Tibial artery (tissue), 4 donors: ENCODE measurements at places on chromosomes 1 and 21.

GRCh38 chr1:52216907-52217458, 75.1 kb downstream of the ZFYVE9 start:
- no peak for DNase-seq

GRCh38 chr21:20004367-20004766, 993.8 kb upstream of the NCAM2 start:
- DNase-seq = no peak

GRCh38 chr1:17907999-17908398, 152.9 kb downstream of the ACTL8 start:
- no peak for DNase-seq

- no peak for DNase-seq
Measured at GRCh38 chr1:235946571-235946981, 79.9 kb upstream of the LYST start.

DNA sequence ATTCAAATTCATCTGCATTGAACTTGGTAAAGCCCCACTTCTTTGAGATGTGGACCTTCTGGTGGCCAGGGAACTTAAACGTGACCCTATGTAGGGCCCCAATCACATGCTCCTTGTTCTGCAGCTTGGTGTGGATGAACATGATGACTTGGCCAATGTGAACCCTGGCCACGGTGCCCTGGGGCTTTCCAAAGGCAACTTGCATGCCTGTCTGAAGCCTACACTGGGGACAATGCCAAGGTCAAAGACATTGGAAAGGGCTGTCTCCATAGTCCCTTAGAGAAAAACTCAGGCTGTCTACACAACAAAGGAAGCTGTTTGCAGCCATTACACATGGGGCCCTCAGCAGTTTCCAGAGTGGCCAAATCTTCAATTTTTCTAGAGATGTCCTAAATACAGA, 8.9 kb upstream of the VPS13D start:
- DNase-seq = no peak

DNA sequence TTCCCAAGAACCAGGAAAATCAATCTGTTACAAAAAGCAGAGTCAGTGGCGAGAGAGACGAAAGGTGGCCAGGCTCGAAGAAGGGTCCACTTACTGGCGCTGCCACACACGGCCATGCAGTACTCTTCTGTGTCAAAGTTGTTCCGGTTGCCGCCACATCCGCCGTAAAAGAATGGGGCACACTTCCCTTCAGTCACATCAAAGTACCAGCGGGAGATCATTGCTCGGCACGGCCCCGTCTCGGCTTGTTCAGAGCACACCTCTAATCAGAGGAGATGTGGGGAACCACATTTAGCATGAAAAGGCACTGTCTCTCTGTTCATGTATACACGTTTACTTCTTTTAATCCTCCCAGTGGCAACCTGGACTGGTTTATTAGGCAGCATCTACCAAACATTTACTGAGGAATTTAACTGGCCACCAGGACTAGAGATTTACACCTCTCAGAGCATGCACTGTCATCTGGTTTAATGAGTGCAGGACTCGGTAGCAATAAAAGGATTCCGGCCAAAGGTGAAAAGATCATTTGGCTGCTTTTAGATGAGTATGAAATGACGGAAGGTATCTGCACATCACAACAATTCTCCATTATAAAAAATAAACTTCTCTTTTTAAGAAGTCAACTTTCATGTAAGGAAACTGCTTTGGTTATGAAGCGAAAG, 170.5 kb downstream of the APP start:
- no peak for DNase-seq

- DNase-seq = peak; percentile 90
Measured at GRCh38 chr1:205248793-205249601, 21.3 kb downstream of the TMCC2 start.

- no peak for DNase-seq
Measured at GRCh38 chr21:39251326-39251725, 62.1 kb downstream of the BRWD1 start.

GRCh38 chr1:55585402-55585792, 370.2 kb upstream of the USP24 start:
- no peak for DNase-seq

GRCh38 chr1:116546354-116546977, 24.4 kb downstream of the CD58 start:
- no peak for DNase-seq

GRCh38 chr1:111448482-111448917, 556 bp downstream of the WDR77 start:
- DNase-seq = no peak

GRCh38 chr1:76940571-76941335, 73.5 kb downstream of the ST6GALNAC5 start:
- DNase-seq = no peak

- DNase-seq = no peak
Measured at GRCh38 chr1:14615549-14616218, 17.2 kb downstream of the KAZN start.

DNA sequence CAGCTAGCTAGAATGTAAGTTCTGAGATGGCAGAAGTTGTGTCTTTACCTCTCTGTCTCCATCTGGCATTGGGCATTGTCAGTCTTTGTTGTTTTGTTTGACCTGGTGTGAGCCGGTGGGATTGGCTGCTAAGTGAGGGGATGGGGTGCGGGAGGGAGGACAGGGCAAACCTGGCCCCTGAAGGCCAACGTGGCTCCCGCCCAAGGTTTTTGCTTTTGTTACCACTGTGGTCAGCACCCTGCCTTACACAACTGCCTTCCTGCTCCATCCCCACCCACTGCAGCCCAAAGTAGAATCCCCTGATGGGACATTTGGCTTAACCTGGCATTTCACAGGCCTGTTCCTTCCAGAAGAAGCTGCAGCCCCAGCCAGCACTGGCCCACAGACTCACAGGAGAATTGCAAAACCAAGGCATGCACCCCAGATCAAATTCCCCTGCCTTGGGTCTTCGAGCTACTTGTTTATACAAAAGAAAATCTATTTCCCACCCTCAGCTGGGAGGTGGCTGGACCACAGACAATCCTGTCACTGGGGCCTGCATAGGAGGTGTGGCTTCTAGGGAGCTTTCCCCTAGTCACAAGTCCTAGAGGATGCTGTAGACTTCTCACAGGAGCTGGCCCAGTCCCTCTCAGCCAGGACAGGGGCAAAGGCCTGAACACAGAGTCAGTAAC, 147.5 kb downstream of the TRABD2B start:
- DNase-seq = peak; percentile 76

DNA sequence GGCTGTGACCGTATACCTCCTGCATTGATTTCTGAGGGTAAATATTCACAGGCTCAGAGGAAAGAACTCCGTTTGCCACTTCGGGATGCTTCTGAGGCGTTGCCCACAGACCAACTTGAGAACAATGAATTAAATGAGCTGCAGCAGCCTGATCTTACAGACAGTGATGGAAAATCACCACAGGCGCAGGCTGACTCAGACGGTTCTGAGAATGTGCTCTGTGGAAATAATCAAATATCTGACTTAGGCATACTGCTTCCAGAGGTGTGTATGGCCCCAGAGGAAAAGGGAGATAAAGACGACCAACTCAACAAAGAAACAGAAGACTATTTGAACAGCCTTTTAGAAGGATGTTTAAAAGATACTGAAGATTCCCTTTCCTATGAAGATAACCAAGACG, 76.7 kb upstream of the SCCPDH start:
- no peak for DNase-seq

DNA sequence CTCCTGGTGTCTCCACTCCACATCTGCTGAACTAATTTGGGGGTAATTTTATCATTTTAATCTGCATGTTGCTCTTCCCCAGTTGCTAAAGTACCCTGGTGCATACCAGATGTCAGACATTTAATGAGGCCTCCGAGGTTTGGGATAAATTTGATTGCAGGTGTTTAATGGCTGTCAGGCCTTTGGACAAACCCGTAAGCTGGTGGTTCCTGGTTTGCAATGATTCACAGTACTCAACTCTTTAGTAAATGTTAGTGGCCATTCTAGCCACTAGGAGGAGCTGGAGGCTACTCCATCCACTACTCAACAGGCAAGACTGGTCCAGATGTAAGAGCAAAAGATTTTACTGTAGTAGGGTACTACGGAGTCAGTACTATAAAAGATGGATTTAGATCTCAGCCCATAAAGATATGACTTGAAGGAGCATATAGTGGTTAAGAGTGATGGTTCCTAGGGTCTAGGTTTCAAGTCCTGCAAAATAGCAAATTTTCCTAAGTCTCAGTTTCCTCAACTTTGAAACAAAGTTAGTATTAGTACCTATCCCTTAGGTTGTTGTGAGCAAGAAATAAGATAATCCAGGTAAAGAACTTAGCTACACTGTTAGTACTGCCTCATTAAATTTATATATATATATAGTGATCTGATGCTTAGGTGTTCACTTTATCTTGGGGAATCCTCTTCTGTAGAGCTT, 132.8 kb downstream of the SNX7 start:
- DNase-seq = peak; percentile 23

- no peak for DNase-seq
Measured at GRCh38 chr1:79875187-79875586, 868.7 kb upstream of the ADGRL4 start.

DNA sequence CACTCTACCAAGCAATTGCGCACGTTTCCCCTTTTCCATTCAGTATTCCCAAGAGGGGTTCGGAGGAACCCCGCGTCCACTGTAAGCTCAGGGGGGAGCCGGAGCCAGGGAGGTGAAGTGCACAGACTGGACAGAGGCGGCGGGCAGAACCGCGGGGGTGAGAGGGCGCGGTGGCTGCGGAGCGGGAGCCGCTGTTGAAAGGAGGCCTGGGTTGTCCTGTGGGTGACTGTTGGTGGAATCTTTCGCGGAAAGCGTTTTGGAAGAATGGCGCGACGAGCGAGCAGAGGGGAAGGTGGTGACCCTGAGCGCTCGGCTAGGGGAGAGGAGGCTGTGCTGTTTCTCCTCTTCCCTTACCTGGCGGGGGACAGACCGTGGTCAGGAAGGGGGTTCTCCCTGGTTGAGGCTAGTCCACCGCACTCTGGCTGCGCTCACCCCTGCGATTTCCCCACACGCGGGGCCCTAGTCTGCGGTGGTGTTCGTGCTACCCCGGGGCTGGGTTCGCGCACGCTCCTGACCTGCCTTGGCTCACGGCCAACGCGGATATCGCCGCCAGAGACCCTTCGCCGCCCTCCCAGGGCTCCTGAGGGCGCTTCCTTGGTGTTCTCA, 92.8 kb downstream of the PRKAB2 start:
- DNase-seq = no peak

DNA sequence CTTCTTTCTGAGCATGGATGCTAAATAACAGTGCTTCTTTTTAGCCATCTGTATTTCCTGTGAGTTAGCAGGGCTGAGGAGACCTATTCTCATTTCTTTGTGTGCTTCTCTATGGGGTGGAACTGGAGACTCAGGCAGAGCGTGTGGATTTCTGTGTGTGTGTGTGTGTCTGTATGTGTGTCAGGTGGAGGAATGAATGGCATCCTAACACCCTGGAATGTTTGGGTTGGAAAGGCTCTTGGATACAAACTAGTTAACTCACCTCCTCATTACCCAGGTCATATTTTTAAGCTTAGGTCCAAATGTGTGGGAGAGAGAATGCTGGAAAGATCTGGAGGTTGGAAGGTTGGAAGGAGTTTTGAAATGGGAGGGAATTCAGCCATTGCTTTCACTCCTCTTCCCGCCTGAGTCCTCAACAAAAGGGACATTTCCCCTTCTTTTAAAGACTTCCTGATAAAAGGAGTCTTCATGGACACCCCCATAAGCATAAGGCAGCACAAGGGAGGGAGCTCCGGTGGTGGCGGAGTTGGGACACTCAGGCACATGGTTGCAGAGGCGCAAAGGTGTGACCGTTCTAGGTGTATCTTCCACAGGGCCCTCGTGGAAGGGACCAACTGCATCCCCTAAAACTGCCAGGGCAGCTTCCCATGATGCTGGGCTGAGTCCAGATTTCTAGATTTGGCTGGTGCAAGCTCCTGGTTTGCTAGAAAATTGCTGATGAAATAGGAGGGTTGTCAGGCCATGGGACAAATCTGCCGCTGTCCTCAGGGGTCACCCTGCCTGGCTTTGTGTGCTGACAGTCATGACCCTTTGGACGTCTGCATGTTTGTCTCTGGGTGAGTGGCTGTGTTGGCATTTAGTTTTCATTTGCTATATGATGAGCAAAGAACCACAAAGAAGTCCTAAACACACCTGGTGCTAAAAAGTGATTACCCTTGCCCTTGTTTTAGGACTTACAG, 37.6 kb downstream of the MTARC1 start:
- DNase-seq = no peak

GRCh38 chr21:34271189-34271851, 92.5 kb upstream of the KCNE2 start:
- DNase-seq = no peak

DNA sequence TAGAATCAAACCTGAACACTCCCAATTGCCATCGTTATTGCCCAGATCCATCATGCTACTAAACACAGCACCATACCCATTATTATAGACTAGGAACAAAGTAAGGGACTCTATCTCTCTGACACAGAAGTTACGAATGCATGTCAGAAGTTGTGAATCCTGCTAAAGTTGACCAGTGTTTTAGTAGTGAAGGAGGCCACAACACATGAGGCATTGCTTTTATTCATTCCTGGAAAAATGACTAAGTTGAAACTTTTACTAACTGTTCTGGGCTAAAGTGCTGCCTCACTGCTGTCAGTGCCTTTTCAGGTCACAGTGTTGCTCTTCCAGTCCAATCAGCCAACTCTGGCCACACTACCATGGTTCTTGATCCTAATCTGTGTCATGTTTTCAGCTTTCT, 911.1 kb downstream of the TTLL7 start:
- DNase-seq = no peak

DNA sequence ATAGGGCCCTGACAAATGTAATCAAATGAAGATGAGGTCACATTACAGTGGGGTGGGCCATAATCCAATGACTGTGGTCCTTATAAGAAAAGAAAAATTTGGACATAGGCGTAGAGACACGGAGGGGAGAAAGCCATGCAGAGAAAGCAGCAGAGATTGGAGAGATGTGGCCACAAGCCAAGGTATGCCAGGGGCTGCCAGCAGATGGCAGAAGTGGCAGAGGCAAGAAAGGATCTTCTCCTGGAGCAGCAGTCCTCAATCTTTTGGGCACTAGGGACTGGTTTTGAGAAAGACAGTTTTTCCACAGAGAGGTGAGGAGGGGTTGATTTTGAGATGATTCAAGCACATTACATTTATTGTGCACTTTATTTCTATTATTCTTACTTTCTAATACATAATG, 355.1 kb downstream of the NPHP4 start:
- no peak for DNase-seq

- no peak for DNase-seq
Measured at GRCh38 chr1:243921111-243921510, 71.1 kb upstream of the AKT3 start.

DNA sequence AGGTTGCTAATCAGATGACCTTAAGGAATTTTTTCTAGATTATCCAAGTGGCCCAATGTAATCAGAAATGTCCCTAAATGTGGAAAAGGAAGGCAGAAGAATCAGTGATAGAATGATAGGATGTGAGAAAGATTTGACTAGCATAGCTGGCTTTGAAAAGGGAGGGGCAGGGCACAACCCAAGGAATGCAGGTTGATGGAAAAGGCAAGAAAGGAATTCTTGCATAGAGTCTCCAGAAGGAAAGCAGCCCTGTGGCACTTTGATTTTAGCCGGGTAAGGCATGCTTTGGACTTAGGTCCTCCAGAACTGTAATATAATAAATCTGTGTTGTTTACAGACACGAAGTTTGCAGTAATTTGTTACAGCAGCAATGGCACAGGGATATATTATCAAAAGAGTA, 375.7 kb upstream of the B3GALT2 start:
- no peak for DNase-seq

GRCh38 chr21:39051588-39051949, 131.7 kb downstream of the PSMG1 start:
- no peak for DNase-seq

GRCh38 chr1:179142889-179143299, 61.0 kb downstream of the TOR3A start:
- DNase-seq = no peak

- DNase-seq = no peak
Measured at GRCh38 chr1:171110621-171111326, 20.1 kb downstream of the FMO3 start.
